Gastroesophageal sphincter (tissue), 4 donors: ENCODE measurements at places on chromosomes 13 and 19. TPM values are rescaled to one million over a fixed set of nuclear protein-coding genes. Genes with fewer than 3 reads are reported as not detected.
A peak's percentile ranks its signal among the peaks of the same experiment; 100 is the strongest.

- no peak for ATAC-seq
Measured at GRCh38 chr13:75225288-75226032, 256.5 kb downstream of the TBC1D4 start.

DNA sequence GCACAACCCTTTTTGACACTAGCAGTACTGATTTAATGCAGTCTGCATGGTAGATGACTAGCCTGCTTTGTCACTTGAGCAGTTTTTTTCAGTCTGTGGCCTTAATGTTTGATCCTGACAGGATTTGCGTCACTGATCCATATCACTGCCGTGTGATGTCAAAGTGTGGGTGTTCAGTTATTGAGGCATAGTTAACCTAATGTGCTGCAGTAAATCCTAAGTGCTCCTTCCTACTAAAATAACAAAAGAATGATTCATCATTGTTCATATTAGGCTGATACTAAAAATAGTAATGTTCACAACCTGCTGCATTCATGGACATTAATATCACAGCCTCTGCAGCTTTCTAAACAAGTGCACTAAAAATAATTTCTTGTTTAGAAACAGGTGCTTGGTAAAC, 121.9 kb upstream of the MLNR start:
- ATAC-seq, result peak; percentile 86

GRCh38 chr19:8143041-8143440, 6.4 kb downstream of the FBN3 start:
- no peak for ATAC-seq

DNA sequence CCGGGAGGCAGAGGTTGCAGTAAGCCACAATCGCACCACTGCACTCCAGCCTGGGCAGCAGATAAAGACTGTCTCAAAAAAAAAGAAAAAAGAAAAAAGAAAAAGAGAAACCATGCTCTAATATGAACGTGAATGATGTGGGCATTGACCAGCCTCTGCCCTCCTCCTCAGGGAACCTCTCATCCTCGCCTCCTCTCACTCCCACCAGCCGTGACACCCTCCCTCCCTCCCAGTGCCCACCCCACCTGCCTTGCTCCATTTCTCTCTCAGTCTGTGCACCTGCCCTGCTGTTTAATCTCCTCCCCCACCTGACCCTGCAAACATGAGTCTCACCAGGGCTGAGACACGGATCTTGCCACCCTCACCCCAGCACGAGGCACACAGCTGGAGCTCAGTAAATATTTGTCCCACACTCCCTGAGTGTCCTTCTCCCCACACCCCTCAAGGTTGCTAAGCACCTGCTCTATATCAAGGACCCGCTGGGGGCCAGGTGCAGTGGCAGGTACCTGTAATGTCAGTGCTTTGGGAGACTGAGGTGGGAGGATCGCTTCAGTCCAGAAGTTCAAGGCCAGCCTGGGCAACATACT, 7.5 kb upstream of the BCAT2 start:
- no peak for ATAC-seq

DNA sequence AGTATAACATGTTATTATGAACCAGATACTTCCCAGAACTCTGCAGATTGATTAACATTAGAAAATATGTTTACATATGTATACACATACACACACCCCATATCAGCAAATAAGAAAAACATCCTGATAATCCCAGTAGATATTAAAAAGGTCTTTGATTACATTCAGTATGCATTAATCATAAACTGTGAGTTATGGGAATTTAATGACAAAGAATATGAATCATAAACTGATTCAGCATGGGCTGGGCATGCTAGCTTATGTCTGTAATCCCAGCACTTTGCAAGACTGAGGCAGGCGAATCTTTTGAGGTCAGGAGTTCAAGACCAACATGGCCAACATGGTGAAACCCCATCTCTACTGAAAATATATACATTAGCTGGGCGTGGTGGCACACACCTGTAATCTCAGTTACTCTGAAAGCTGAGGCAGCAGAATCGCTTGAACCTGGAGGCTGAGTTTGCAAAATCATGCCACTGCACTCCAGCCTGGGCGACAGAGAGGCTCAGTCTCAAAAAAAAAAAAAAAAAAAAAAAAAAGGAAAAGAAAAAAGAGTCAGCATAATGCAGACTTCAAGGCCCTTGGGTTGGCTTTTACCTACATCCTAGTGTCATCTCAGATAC, 581.9 kb upstream of the PRR20A start:
- ATAC-seq, result no peak

GRCh38 chr19:13118424-13119193, 545 bp downstream of the NACC1 start:
- ATAC-seq, result peak; percentile 19

DNA sequence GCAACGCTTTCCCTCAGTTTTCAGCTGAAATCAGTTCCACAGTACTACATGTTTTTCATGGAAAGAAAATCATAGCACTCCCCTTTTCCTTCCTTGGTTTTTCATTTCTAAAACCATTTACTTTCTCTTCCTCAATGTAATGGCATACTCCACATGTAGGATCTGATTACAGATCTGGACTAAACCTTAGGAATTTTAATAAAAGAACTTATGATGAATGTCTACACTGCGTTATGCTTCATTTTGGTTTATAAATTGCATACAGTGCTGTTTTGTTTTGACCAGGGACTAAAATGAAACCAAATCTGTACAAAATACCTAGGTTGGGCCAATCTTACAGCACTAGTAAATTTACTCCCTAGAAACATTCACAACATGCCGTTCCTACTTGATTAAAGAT, 589.9 kb downstream of the TBC1D4 start:
- no peak for ATAC-seq

DNA sequence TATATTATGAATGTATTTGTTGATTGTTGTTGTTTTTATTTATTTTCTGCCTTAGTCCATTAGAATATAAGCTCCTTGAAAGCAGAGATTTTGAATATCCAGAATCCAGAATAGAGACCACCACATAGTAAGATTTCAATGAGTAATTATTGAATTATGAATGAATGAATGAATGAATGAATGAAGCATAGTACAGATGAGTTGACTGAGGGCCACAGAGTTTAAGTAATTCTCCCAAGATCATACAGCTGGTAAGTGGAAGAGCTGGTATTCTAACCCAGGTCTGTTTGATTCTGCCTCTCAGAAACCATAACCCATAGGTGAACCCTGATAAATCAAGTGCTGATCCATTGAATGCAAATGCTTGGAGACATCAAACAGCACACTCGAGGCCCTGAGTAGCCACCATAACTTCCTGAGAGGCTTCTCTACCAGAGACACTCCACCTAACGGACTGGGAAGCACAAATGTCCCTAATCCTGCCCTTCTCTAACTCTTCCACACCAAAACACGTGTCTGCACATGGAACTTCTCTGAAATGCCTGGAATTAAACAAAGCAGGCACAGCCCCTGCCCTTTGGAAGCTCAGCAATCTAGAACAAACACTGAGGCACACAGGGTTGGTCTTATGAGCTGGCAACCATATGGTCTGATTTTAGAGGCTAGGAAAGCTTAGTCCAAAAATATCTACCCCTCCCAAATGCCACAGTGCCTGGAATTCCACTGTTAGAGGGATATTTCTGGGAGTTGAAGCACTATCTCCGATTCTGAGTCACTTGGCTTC, 190.1 kb downstream of the FOXO1 start:
- ATAC-seq, result peak; percentile 9

- peak; percentile 73 for ATAC-seq
Measured at GRCh38 chr13:109704771-109705635, 81.4 kb downstream of the IRS2 start.

GRCh38 chr13:71727662-71728061, 139.3 kb downstream of the DACH1 start:
- ATAC-seq, result no peak

- ATAC-seq, result no peak
Measured at GRCh38 chr13:42926555-42926954, 65.5 kb downstream of the EPSTI1 start.

- ATAC-seq, result no peak
Measured at GRCh38 chr19:4386041-4386782, 14.1 kb downstream of the SH3GL1 start.

GRCh38 chr13:77456271-77456670, 79.2 kb upstream of the SCEL start:
- no peak for ATAC-seq

- ATAC-seq, result no peak
Measured at GRCh38 chr19:7444042-7444441, 44.8 kb downstream of the PEX11G start.

Gene AMH
- total RNA-seq, result 0.67 TPM

Gene SEMA6B
- 2.0 TPM for total RNA-seq

Gene OR7E24
- total RNA-seq, result not detected

Gene ZNF726
- not detected for total RNA-seq

Gene CCDC194
- not detected for total RNA-seq

Gene GZMM
- 1.8 TPM for total RNA-seq

Gene FPR1
- total RNA-seq, result 16.8 TPM

Gene CD209
- 0.78 TPM for total RNA-seq

Gene IZUMO2
- total RNA-seq, result not detected
